ENCODE measurements at places on chromosomes 3 and 15. TPM values are rescaled to one million over a fixed set of nuclear protein-coding genes. Genes with fewer than 3 reads are reported as not detected.
A peak's percentile ranks its signal among the peaks of the same experiment; 100 is the strongest.

The LMOD3 gene
- not detected for total RNA-seq

The TUSC7 gene
- not detected for total RNA-seq

The NEO1 gene
- total RNA-seq, result 7.3 TPM

The RETNLB gene
- total RNA-seq, result not detected

The CPA3 gene
- total RNA-seq, result 0.30 TPM

The FBXL2 gene
- total RNA-seq, result 3.8 TPM

The ADIPOQ gene
- not detected for total RNA-seq

The TSC22D2 gene
- 17.6 TPM for total RNA-seq

The HES1 gene
- 31.4 TPM for total RNA-seq

The APOD gene
- total RNA-seq, result not detected

DNA sequence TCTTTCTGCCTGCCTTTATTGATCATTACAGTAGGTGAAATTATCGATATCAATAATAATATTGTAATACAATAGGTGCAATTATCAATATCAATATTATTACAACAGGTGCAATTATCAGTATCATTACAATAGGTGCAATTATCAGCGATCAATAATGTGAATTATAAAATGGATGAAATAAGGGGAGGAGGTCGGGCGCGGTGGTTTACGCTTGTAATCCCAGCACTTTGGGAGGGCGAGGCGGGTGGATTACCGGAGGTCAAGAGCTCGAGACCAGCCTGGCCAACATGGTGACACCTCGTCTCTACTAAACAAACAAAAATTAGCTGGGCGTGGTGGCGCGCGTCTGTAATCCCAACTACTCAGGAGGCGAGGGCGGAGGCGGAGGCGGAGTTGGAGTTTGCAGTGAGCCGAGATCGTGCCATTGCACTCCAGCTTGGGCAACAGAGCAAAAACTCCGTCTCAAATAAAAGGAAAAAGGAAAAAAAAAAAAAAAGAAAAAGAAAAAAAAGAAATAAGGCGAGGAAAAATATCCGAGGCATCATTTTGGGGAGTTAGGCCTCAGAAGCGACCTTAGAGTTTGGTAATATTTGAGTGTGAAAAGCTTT, 611 bp upstream of the BNIP2 start:
- peak; percentile 75 for DNase-seq

GRCh38 chr3:52532517-52532837, 1.2 kb downstream of the NT5DC2 start:
- peak; percentile 45 for DNase-seq

GRCh38 chr15:49255966-49256759, 86.1 kb downstream of the GALK2 start:
- DNase-seq, result peak; percentile 15

- DNase-seq, result no peak
Observed at GRCh38 chr3:103909395-103909794, 1457.3 kb upstream of the ALCAM start.

DNA sequence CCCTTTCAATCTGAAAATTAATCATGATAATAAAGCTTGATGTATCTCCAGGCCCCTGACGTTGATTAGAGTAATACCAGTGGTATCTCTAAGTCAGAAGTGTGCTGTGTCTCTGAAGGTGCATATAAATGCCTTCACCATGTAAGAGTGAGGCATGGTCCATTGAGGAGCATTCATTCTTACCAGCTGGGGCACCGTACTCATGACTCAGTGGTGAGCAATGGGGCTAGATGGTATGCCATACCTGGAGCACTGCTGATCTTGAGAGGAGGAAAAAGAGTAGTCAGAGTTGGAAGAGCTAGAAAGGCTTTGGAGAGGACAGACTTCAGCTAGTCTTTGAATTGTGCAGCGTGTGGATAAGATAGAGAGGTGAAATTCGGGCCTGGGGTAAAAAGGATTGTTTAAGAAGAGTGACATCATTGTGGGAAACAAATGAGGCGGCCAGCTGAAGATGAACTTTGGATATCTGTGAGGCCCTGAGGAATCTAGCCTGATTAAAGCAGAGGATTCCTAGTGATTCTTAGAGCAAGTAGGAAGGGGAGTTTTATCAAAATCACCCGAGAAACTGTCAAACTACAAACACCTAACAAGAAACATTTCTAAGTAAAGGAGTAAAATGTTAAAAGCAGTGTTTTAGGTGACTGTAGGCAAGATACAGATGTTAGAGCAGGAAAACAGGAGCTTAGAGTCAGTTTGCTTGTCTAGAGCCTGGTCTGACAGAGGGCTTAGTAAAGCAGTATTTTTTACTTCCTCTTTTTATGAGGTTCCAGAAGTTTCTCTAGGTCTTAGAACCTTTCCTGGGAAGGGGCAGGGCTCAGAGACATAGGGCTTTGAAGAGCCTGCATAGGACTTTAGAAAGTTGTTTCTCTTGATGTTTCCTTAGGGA, 13.6 kb downstream of the TMOD3 start:
- peak; percentile 88 for DNase-seq

DNA sequence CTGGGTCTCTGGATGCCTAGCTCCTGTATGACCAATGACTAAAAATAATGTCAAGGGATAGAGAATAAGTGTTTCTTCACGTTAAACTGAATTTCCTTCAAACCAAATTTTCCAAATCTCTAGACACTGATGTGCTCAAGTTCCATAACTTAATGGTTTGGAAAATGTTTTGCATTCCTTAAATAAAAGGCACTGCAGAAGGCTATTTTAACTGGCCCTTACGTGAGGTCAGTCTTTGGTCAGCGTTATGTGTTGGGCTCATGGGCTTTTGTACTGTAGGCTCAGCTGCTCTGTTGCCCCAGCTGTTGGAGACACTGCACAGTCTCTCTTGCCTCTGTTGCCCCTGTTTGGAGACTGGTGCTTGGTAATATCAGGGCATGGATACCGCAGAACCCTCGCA, 188.5 kb downstream of the TPRG1 start:
- no peak for DNase-seq

GRCh38 chr3:186849374-186849975, 7.0 kb downstream of the ADIPOQ start:
- peak; percentile 44 for DNase-seq

- no peak for DNase-seq
Observed at GRCh38 chr3:23762759-23763477, 42.8 kb upstream of the UBE2E1 start.

DNA sequence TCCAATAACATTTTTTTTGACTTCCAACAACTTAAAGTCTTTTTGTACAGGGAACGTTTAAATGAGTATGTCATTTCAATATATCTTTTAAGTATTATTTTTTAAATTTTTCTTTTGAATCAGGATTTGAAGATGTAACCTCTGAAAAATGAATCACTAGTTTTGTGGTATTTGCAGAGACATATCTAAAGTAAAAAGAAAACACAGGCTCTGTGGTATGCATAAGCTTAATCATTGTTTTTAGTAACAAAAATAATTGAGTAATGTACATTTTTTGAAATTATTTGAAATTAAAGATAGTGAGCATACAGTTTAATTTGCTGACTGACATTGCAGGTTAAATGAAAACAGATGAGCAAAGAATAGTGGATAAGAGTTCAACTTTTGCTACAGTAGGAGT, 531.3 kb downstream of the ROBO1 start:
- no peak for DNase-seq

DNA sequence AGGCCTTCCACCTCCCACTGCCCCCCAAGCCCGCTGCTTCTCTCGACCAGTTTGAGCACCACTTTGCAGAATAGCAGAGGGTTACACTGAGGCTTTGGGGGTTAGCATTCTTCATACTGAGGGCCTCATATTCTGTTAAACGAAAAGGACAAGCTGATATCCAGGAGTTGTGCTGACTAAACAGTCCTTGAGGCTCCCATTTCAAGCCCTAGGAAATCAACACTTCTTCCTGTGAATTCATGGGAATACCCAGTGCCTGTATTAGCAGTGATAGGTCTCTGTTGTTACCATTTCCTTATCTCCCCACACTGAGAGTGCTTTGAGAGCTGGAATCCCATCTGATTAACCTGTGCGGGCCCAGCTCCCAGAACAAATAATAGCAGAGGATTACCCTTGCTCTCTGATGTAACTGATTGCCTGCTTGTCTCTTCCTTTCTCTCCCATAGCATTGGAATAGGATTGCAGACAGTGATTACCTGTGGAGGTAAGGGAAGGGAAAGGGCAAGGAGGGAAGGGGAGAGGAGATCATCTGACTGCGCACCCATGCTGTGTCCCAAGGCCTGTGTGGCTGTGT, 930 bp downstream of the FBXW12 start:
- no peak for DNase-seq

DNA sequence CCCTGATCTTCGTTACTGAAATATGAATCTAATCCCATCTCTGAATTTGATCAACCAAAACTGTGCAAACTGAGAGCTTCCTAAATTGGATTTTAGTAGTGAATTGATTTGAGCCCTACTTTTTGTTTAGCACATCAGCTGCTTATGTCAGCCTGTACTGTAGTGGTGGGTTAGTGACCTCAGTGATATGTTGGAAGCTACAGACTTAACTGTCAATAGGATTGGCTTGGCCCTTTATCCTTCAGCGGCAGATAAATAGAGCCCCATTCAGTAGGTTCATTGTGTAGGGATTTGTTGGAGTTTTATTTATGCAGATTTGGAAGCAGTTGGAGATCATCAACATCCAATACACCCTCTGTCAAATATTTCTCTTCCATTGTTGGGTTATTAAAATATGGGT, 409.7 kb downstream of the SOX2 start:
- DNase-seq, result no peak

GRCh38 chr15:92153620-92154019, 240.1 kb upstream of the ST8SIA2 start:
- DNase-seq, result no peak

DNA sequence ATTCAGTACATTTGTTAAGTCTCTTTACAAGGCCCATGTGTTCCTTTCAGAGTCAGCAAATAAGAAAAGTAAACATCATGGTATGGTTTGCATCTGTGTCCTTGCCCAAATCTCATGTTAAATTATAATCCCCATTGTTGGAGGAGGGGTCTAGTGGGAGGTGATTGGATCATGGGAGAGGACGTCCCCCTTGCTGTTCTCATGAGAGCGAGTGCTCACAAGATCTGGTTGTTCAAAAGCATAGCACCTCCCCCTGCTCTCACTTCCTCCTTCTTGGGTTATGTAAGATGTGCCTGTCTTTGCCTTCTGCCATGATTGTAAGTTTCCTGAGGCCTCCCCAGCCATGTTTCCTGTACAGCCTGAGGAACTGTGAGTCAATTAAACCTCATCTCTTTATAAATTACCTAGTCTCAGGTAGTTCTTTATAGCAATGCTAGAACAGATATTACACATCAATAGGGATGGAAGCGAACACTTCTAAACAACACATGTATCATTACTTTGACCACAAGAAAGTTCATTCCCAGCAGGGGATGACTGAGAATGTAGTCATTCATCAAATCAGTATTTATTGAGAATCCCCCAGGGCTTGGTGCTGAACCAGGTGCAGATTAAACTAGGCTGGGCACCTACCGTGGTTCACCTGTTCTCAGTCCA, 4.1 kb downstream of the EFCAB12 start:
- no peak for DNase-seq
